ENCODE measurements at places on chromosomes 3 and 15. TPM values are rescaled to one million over a fixed set of nuclear protein-coding genes. Genes with fewer than 3 reads are reported as not detected.

KLHL40 gene
- not detected for total RNA-seq

REC114 gene
- not detected for total RNA-seq

C3orf20 gene
- not detected for total RNA-seq

- no peak for DNase-seq
These were observed 36.2 kb downstream of the PFN2 start for GRCh38 chr3:149934524-149934923.

GRCh38 chr3:54535619-54536018, 392.2 kb downstream of the LRTM1 start:
- no peak for DNase-seq

IGDCC3 gene
- total RNA-seq, result 0.24 TPM

GRCh38 chr3:69142090-69142489, 19.7 kb upstream of the LMOD3 start:
- DNase-seq, result no peak

GRCh38 chr15:98746375-98747155, 98.2 kb downstream of the IGF1R start:
- no peak for DNase-seq

GRCh38 chr15:68375191-68375631, 56.8 kb downstream of the ITGA11 start:
- DNase-seq, result no peak

DNA sequence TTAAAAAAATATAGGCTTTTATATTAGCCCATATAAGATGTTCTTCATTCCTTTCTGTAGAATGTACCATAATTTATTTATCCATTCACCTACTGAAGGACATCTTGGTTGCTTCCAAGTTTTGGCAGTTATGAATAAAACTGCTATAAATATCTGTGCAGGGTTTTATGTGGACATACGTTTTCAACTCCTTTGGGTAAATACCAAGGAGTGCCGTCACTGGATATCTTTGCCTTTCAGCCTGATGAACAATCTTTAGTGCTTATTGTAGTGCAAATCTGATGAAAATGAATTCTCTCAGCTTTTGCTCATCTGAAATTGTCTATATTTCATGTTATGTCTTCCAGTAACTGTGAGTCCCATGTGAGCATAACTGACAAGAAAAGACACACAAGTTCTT, 26.6 kb upstream of the BLM start:
- no peak for DNase-seq

DNA sequence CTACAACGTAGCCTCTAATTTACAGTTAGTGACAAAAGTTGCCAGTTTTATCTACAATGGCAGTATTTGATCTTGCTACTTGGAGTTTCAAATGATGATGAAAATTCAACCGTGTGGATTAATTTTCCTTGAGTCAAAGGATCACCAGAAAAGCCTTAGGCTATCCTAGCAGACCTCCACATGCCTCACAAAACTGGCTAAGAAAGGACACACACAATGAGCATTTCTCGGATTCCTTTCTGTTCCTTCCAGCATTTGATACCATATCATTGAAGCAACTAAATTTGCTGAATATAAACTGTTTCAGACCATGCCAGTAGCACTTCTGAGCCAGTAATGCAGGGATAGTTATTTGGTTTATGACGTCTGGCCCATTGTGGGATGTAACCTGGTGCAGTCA, 587.4 kb upstream of the MDFIC2 start:
- DNase-seq, result no peak

RTP3 gene
- total RNA-seq, result not detected

DNA sequence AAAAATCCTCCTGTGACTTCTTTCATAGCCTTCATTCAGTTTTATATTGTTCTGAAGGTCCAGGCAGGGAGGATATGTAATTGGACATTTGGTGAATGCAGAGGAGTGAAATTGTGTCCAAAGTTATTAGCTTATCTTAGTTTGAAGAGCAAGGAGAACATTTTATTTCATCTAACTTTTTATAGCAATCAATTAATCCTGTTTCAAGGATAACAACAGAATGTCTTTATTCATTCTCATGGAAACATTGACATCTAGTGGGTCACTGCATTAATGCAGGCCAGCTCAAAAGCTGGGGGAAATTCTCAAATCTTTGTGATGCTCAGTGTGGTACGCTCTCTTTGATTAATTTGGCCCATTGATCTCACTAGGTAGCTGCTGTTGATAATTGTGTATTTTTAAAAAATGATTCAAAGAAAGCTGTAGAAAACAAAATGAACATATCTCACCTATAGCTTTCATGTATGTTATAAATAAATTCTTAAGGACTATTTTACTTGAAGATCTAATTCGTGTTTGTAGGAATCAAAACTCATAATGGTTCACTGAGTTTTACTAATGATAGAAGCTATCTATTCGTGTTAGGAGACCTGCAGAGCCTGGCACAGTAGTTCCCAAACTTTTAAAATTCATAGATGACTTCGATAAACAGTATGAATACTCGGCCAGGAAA, 150.8 kb upstream of the KCNMB2 start:
- peak; percentile 60 for DNase-seq

DNA sequence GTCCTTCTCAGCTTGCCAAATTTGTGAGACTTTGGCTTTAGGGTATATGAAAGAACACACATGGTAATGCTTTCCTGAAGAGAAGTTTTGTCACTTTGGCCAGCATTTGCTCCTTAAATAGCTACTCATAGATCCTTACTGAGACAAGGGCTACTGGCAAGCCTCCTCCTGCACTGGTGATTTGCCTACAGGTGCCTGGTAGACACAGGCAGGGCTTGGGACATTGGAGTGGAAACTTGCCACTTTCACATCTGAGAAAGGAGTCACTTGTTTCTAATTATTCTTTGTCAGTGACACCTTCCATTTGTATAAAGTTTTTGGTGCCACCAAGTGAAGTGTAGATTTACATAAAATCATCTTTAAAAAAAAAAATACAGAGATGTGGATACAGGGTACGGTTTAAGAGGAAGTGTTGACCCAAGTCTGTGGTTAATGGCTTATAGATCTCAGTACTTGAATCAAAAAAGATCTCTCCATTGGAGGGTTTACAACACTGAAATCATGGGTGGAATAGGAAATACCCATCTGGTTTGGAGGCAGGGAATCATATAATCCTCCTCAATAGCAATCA, 132.8 kb upstream of the GADL1 start:
- DNase-seq, result no peak

NR1I2 gene
- total RNA-seq, result not detected

DNA sequence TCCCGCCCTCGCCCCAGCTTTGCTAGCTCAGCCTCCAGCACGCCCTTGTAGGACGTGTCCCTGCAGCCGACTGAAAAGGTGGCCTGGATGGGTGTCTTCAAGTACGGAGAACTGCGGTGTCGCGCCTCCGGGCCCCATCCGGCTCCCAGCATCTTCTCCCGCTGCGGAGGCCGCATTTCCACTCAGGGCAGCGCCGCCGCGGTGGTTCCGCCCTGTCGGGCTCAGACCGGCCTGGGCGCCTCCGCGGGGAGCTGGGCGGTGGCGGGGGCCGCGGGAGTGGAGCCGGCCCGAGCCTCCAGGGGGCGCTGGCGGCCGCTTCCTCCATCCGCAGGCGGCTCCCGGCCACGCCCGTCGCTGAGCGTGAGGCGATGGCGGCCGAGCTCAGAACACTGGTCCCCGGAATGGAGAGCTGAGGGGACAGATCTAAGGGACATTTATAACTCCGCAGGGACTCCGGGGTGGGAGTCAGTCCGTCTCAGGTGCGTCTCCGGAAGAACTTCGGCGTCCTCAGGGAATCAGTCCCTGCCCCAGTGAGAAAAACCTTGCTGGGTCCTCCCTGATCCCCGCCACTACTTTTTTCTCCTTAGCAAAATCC, 13.6 kb upstream of the SMCO1 start:
- DNase-seq, result peak; percentile 43

- no peak for DNase-seq
These were observed 17.5 kb upstream of the PPIB start for GRCh38 chr15:64180235-64180824.

- peak; percentile 30 for DNase-seq
These were observed 79.0 kb upstream of the ARRDC4 start for GRCh38 chr15:97881346-97881965.

EXD1 gene
- 0.51 TPM for total RNA-seq

DNA sequence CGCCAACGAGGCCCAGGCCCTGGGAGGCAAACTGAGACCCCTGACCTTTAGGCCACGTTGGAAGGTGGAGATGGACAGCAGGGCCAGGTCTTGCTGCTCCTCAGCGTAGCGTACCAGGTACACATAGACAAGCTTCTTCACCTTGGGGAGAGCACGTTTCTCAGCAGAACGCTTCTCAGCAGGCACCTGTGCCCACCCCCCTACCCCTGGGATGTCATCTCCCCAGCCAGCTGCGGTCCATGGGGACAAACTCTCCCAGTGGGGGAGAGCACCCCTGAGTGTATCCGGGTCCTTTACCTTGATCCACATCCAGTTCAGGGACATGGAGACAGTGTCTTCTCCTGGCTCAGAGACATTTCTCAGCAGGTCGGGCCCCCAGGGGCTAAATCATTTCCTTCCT, 21.0 kb downstream of the AP3B2 start:
- no peak for DNase-seq

DNA sequence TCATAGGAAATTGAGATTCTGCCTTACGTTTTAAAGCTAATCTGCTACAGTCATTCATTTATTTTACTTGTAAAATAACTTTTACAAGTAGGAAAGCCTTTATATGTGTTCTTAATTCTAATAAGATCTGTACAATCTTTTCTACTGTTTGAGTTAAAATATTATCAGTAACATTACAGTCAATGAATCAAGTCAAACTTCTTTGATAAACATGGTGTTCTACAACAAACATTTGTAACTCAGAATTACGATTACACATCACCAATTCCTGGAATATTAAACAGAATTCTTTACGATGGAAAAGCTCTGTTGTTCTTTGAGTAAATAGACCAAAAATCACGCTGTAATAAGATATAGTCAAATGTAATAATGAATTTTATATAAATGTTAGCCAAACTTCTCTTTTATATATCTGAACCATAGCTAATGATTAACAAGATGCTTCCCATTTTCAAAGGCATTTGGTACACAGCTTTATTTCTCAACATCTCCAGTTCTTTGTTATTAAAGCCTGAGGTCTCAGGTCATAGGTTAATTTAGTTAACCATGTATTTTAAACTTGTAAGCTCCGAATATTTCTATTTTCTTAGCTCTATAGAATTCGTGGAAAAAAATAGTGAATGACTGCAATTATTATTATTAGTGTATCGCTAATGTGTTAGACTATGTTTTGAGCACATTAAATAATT, 232.4 kb downstream of the NAALADL2 start:
- no peak for DNase-seq

DNA sequence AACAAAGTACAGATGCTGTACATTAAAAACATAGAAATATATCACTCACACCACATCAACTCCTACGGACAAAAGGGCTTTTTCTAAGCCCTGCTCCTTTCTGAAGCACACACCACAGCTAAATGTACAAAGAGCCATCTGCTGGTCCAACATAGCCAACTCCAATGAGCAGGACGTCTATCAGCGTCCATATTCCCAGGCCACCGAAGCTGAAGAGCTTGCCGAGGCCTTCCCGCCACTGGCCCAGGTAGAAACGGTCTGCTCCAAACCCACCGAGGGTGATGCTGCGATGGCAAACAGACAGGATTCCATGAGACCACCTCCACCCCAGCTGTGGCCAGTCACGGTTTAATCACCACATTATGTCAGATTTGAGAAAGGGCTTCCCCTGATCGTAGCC, 9.8 kb downstream of the TM2D3 start:
- DNase-seq, result peak; percentile 60

DNA sequence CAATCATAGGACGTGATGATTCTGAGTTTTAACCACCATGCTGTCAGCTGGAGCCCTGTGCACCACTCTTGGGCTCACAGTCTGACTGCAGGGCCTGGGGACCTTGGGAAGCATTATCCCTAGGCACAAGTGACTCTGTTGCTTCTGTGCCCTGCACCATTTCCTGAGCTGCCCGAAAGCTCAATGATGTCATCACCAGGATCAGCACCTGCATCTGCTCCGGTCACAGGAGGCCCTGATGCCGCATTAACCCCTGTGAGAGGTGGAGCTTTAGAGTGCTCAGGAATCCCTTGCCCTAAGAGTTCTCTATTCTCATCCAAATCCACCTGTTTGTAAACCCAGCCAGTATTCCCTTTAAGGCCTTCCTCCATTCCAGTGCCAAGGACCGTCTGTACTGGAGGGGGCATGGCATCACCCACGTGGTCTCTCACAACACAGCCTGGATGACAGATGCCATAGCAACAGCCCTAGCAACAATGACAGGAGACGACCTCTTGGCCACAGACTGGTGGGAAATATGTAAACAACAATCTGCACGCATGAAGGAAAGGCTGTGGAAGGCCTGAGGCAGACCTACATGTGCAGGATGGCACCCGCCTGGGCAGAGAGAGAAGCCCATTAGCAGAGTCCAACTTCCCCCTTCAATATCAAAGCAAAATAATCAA, 37.9 kb downstream of the NTRK3 start:
- no peak for DNase-seq

DNA sequence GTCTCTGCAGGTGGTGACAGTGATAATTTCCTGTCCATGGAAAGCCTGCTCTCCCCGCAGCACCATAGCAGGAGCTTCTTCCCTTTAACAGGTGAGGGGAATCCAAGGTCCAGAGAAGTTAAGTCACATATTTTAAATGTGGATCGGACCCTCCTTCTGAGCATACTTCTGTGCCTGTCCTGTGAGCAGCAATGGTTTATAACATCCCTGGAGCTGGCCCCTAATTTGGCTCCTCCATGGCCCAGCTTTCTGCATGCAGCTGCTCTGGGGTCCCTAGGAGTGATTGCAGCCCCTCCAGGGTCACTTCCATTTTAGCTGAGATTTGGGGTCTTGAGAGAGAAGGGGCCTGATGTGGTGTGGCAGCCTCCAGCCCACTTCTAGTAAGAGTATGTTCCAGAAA, 127.8 kb downstream of the EEFSEC start:
- DNase-seq, result no peak

DNA sequence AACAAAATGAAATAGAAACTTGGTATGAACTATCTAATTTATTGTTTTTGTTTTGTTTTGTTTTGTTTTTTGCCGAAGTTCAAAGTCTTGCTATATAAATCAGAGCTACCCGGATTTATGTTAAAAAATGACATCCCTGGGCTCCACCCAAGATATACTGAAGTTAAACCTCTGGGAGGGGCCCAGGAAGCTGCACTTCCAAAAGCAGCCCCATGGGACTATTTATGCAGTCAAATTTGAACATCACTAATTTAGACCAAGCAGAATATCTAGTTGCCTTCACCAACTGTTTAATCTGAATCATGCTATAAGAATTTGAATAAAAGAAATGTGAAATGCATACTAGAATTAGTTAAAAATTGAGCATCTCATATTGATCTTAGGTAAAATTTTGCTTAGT, 32.2 kb downstream of the PEX5L start:
- no peak for DNase-seq

DNA sequence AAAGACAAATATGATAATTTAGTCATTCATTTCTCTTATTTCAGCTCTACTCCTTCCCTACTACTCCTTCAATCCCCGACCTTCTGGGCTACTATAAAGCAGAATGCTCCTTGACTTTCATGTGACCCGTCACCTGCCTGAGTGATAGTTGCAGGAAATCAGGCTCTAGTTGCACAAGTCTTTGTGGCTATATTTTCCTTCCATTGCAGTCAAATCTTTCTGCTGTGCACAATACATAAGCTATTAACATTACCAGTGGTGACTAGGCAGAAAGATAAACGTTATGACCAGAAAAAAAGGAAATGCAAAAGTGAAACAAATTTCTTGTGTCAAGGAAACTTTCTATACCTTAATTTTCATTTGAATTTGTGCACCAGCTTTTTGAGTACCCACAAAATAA, 2.3 kb downstream of the SUCNR1 start:
- peak; percentile 46 for DNase-seq

GRCh38 chr15:66923438-66923881, 141.9 kb upstream of the SMAD3 start:
- peak; percentile 41 for DNase-seq

All from SK-MEL-5 (cell line).